ENCODE measurements at places on chromosomes 6 and 20.

DNA sequence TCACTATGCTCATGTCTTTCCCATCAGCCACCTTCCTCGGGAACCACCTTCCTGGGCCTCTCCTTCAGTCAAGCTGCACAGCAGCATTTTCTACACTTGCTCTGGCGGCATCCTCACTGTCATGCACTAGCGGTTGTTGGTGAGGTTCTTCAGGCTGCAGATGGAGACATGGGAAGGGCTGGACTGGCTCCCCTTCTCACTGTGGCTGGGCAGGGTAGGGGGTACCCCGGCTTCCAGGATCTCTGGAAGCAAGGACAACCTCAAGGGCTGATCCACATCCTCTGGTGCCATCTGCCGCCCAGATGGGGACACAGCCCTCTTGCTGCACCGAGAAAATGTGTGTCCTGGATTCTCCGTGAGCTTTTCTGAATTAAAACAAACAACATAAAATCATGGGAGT lies 180.1 kb upstream of the RNF24 start:
- DNase-seq: no peak

GRCh38 chr20:15682690-15683089 lies 890.6 kb downstream of the KIF16B start:
- DNase-seq: no peak

- no peak for DNase-seq
Measured at GRCh38 chr6:80940976-80941375, 811.5 kb downstream of the TENT5A start.

DNA sequence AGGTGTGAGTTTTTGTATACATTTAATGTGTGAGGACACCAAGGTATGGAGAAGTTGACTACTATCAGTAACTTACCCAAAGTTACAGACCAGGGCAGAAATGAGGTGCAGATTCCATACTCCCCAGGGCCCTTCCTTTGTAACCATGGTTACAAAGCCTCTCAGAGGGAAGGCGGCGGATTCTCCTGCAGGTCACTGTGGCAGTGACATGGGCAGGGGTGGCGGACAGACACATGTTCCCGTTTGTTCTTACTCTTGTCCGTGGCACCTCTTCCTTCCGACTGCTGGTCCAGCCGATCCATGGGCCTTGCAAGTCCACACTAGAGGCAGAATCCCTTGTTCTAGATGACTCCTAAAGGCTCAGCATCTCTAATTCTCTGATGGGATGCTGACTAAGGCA lies 43.0 kb downstream of the PDYN start:
- DNase-seq: no peak

GRCh38 chr6:29751480-29751879 lies 28.2 kb downstream of the HLA-F start:
- no peak for DNase-seq

- no peak for DNase-seq
Measured at GRCh38 chr6:27977387-27977786, 20.3 kb downstream of the OR2B6 start.

DNA sequence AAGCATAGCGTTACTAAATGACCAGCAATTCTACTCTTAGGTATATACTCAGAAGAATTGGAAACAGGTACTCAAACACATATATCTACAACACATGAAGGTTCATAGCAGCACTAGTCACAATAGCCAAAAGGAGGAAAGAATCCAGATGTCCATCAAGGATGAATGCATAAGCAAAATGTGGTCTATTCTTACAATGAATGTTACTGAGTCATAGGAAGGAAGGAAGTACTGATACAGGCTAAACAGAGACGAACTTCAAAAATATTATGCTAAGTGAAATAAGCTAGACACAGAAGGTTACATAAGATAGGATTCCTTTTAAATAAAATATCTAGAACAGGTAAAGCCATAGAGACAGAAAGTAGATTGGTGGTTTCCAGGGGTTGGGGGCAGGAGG lies 93.5 kb downstream of the MAP3K7 start:
- no peak for DNase-seq

DNA sequence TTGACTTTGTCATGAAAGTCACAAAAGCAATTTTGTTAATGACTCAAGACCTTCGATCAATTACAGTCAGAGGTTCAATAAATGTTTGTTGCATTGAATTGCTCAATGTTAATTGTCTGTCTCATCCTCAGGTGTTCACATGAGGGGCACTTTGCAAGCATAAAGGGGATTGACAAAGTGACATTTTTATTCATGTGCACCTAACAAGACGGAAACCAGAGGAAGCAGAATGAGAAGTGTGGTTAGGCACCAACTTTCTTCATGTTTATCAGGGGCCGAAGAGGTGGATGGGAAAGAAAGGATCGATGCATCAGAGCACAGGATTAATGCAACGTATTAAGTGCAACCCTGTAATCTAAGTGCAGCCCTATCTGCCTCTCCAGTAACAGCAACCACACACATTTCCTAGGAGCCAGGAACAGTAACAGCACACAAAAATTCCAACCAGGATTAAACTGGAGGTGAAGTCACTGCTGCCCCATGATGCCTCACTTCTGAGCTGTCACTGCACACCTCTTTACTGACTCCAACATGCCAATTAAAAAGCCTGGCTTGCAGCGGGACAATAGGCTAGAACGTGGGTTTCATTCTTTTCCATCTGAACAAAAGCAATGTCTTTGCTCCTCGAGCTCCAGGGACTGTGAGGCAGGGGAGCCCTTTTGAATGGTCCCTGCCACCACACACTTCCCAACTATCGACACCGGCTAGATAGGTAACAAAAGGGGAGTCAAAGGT lies 262.7 kb downstream of the CD83 start:
- DNase-seq: no peak

DNA sequence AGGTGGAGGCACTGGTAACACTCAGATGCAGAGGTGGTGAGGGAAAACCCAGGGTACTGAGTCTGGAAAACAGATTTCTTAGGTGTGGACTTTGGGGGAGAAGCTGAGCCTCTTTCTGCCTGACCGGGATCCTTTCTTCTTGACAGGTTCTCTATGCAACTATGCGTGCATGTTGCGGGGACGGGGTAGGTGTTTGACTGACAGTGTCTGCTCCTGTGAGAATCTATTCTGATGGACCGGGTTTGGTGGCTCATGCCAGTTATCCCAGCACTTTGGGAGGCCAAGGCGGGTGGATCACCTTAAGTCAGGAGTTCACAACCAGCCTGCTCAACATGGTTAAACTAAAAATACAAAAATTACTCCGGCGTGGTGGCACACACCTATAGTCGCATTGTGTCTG lies 27.9 kb upstream of the ID1 start:
- no peak for DNase-seq

DNA sequence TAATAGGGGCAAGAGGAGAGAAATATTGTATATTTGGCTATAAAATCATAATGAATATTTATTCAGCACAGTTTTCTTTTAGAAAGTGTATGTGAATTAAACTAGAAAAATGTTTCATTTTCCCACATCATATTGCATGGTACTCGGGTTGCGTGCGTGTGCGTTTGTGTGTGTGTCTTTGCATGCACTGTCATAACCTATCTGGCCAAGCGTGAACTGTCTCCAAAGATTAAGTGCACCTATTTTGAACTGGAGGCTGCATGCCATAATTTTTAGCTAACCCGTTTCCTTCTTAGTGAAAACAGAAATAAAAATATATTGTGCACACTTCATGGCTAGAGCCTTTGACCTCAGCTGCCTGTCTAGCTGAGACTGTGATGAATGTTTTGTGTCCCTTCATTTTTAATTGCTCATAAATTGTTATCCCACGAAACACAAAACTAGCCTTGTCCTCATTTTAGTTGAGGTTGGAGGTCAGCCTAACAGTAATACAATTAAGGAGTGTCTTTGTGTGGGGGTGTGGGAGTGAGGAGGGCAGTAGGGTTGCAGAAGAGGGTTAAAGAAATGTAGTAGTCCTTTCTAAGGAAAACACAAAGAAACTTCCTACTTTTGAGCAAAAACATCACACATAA lies 336.1 kb upstream of the POU3F2 start:
- no peak for DNase-seq

- peak; percentile 95 for DNase-seq
Measured at GRCh38 chr20:18507218-18508191, at the start of gene SEC23B. Gene SEC23B (plus strand): TSS chr20:18507940. CDS start chr20:18510836, 2,896 bp downstream.

DNA sequence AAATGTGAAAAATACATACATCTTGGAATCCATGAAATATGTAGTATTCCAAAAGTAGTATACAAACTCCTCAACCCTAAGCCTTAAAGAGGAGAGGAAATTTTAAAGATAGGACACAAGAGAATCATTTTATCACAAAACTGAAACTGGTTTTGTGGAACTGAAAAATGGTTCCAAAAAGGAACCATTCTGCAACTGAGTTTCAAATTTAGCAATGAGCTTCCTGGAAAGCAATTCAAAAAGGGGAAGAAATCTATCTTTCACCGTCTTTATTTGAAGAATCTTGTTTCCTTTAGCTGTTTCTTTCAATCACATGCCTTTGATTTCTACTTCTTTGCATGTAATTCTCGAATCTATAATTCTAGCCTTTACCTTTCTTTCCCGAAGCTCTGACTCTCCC lies 32.2 kb upstream of the LAMP5 start:
- no peak for DNase-seq

- no peak for DNase-seq
Measured at GRCh38 chr6:132490024-132490423, 22.9 kb downstream of the STX7 start.

- DNase-seq: no peak
Measured at GRCh38 chr6:121652726-121653623, 217.5 kb downstream of the GJA1 start.

DNA sequence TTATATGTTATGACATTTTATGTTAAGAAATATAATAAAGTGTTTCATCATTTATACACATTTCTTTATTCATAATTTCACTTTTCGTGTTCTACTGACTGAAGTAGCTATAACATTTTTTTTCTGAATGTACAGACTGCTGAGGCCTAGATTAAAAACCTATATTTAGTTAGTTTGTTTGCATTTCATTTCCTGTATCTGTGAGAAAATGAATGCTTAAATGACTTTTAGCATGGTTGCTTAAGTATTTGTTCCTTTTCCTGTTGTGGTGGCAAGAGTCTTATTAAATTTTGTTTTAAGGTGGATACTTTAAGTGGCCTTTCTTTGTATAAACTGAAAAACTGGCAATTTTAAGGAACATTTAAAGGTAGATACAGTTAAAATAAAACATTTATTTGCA lies 779.7 kb upstream of the MAN1A1 start:
- no peak for DNase-seq

DNA sequence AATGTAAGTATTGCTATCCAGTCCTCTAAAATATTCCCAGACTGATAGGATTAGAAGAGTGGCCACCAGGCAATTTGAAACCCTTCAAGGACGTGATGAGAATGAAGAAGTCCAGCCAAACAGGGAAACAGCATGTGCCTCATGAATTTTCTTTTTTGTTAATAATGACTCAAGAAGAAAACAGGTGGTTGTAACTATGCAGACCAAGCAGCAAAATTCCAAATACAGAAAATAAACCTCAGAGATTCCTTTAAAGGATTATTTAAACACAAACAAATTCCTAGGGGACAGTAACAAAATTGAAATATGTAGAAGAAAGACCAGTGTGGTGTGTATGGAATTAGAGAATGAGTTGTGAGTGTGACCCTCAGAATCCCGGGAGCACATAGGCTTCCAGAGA lies 239.2 kb downstream of the KCNQ5 start:
- DNase-seq: no peak

DNA sequence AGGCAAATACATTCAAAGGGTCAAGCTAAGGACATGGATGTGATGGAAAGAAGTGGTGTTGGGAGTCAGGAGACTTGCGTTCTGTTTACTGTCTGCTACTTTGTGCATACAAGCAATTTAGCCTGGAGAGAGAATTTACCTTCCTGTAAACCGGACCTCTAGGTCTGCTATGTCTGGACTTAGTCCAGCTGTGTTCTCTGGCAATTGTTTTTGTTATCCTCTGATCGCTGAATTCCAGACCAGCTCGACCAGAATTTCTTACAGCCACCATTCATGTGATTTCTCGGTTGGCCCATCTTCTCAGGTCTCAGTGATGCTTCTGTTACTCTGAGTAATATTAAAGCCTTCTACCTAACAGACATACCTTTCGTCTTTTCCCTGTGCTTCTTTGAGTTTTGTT lies 75.2 kb downstream of the LRRC1 start:
- no peak for DNase-seq

DNA sequence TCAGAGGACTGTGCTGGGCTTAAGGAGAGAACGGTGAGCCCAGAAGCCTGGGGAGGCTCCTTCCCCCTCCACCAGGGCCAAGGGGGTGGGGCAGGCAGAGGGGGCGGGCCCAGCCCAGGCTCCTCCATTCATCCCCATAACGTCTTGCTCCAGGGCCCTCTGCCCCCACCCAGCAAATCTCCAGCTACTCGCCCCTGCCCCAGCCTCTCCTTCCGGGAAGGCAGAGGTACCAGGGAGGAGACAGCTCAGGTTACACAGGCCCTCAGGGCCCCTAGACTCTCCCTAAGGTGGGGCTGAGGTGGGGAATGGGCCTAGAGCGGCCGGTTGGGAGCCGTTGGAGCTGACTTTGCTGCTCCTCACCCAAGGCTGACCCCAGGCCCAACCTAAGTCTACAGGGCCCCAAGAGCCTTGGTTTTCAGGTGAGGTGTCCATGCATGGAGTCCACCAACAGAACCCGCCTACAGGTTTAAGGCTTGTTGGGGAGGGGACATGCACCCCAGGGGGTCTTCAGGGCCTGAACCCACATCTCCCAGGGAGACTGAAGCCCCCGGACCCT lies 1.2 kb downstream of the LAMA5 start:
- no peak for DNase-seq

- DNase-seq: no peak
Measured at GRCh38 chr6:161137320-161137719, 136.5 kb downstream of the AGPAT4 start.

DNA sequence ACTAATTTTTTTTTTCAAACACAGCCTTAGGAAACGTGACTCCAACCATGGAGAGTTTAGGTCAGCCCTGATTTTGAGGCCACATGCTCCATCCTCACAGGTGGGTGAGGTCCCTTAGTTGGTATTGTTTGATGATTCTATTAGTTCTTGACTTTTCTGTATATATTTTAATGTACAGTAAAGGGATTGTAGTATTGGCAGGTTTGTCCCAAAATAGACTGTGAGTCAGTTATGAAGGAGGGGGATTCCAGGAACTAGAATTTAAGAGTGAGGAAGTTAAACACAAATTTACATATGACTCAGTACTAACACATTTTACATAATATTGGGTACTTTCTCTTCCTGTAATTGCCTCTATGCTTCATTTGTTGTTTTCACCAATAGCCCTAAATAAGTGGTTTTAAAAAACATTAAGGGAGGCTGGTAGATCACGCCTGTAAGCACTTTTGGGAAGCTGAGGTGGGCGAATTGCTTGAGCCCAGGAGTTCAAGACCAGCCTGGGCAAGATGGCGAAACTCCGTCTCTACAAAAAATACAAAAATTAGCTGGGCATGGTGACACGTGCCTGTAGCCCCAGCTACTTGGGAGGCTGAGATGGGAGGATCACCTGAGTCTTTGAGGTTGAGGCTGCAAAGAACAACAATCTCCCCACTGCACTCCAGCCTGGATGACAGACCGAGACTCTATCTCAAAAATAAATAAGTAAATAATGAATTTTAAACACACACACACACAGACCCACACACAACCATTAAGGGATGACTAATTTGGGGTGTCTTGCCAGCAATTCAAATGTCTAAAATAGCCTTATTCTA lies 81.8 kb downstream of the SGK1 start:
- DNase-seq: no peak

- no peak for DNase-seq
Measured at GRCh38 chr6:141460743-141461484, 671.8 kb upstream of the GJE1 start.

- no peak for DNase-seq
Measured at GRCh38 chr6:111759836-111760785, 113.1 kb downstream of the FYN start.

- DNase-seq: no peak
Measured at GRCh38 chr6:122715725-122716124, 63.8 kb upstream of the FABP7 start.
